ENCODE measurements at places on chromosomes 7 and 10. TPM values are rescaled to one million over a fixed set of nuclear protein-coding genes. Genes with fewer than 3 reads are reported as not detected.
A peak's percentile ranks its signal among the peaks of the same experiment; 100 is the strongest.

GRCh38 chr10:71888623-71889387 is 37.8 kb upstream of the PSAP start:
- peak; percentile 79 for DNase-seq

MYH16 gene
- polyA plus RNA-seq, result not detected

DNA sequence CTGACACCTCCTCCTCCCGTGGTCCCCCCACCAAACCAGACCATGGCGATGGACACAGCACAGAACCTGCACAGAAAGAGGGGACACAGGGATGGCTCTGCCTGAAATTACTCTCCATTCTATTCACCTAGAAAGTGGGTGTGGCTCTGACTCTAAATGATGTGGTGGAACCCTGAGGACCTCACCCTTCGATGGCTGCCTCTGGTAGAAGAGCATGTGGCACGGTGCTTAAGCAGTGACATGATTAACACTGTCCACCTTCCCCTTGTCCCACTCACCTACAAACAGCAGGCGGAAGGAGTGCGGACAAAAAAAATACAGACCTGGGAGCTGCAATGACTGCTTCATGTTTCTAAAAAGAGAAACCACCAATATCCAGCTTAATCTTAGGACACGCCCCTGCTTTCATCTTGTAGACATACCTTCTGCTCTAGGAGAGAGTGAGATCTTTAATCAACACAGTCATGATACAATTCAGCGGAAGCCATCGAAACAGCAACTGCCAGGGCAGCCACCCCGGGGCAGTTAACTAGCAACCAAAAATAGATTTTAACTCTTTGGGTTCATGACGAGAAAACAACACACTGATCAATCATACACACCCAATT is 11.4 kb downstream of the JCAD start:
- no peak for DNase-seq

GNG11 gene
- polyA plus RNA-seq, result 52.7 TPM

GIMAP5 gene
- 35.0 TPM for polyA plus RNA-seq

FAM13C gene
- polyA plus RNA-seq, result 1.5 TPM

DNA sequence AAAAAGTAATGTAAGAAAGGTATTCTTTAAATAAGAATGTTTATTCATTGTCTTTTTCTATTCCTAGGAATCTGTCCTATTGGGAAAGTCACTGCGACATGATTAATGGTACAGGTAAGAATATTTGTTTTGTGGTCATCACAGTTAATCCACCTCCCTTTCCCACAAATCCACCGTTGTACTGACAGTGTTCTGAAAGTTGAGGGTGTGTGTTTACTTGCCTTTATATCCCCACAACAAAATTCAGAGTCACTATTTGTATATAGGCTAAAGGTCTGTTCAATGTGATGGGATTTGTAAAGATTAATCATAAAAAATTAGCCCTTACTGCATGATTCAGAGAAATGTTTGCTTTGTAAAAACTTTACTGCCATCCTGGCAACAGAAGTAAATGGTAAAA is 27.9 kb downstream of the CD36 start:
- no peak for DNase-seq

DNA sequence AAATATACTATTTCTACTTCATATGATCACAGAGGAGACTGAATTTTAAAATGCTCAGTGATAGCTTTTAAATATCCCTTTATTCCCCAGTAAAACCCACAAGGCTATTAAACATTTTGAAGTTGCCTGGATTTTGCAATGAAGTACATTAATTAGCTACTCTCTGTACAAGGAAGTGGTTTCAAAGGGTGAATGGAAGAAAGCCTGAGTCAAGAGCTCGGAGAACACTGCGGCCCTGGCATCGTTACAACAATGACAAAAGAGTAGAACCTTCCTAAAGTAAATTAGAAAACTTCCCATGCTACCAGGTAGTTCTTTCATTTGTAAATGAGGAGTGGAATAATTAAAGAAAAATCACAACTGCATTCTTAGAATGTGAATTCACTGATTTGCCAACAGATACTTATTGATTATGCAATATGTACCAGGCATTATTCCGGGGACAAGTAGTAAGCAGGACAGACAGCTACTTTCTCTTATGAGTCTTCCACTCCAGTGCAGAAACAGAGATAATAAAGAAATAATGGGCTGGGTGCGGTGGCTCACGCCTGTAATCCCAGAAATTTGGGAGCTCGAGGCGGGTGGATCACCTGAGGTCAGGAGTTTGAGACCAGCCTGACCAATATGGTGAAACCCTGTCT is 63.0 kb downstream of the ZNF22 start:
- DNase-seq, result no peak

GRCh38 chr7:41189866-41190265 is 513.0 kb downstream of the INHBA start:
- no peak for DNase-seq

DNA sequence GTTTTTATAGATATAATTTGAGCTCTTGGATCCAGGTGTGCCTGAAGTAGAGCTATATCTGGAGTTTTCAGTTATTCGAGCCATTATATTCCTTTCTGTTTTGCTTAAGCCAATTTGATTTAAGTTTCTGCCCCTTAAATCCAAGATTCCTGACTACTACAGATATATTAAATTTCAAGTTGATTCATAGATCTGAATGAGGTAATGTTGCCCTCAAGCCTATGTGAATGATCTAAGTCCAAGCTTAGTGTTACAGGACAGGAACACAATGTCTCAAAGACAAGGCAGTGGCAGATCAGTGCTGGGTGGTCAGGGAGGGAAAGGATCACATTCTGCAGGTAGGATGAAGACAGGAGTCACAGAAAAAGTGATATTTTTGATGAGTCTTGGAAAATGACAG is 75.7 kb upstream of the CTBP2 start:
- DNase-seq, result no peak

- no peak for DNase-seq
Measured at GRCh38 chr10:75436896-75437295, 5.5 kb downstream of the LRMDA start.

DNA sequence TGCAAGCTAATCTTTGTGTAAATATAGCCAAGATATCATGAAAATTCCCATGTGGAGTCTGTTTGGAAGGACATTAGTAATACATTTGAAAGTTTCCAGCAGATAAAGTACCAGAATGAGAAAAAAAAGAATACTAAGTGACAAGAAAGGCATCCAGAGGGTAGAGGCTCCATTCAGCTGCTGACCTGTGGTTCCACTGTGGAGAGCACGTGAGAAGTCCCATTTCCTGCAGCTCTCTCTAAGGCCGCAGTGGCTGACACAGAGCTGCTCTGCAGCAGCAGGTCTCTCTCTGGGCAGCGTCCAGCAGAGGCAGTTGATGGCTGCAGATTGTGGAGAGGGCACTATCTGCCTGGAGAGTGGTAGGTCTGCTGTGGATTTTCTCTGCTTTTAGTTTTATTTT is 100.1 kb upstream of the TMEM72 start:
- no peak for DNase-seq

APBB1IP gene
- 1.2 TPM for polyA plus RNA-seq

GRCh38 chr10:13624630-13625029 is 37.9 kb downstream of the PRPF18 start:
- DNase-seq, result no peak

DNA sequence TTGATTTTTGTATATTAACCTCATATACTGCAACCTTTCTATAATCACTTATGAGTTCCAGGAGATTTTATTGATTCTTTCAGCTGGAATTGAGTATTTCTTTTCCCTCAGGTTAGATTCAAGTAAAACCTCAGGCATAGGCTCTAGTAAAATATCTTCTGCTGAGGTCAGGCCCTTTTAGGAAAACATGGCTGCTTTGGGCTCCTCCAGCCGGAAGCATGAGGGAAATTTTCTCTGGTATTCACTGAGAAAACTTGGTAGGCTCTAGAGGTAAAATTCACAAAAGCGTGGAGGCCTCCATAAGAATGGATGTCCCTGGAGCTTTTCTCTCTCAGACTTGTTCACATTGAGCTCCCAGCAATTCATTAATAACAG is 56.7 kb downstream of the AKR1E2 start:
- no peak for DNase-seq

- DNase-seq, result no peak
Measured at GRCh38 chr10:43417950-43418768, 9.2 kb upstream of the HNRNPF start.

DNA sequence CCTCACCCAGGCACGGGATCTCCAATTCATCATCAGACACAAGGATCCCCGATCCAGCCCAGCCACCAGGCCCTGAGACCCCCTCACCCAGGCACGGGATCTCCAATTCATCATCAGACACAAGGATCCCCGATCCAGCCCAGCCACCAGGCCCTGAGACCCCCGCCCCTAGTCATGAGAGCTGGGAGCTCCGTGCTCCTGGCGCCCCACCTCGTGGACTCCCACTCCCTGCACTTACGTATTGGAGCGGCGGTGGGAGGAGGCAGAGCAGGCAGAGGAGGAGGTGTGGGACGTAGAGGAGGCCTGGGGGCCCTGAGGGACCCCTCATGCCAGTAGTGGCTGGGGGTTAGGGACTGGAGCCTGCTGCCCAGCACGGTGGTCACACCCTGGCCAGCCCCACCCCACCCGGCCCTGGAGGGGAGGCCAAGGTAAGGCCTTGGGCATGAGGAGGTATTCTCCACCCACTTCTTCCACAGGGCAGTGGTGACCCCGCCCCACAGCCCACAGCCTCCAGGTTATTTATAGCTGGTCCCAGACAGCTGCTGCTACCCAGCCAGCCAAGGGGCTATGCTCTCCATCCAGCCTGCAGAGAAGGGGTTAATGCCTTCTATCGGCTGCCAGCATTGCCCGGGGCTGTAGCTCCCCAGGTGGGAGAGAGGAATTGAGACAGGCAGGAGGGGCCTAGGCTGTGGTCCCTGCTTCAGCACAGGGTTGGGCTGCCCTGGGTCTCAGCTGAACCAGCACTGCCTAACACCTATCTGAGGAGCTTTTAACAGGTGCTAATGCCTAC is 17.6 kb upstream of the CRHR2 start:
- no peak for DNase-seq

ATAD1 gene
- polyA plus RNA-seq, result 18.4 TPM

GRCh38 chr10:88442716-88443115 is 140.4 kb downstream of the RNLS start:
- no peak for DNase-seq

CCDC172 gene
- polyA plus RNA-seq, result not detected

All from heart right ventricle (tissue), 16 donors.